ENCODE measurements at places on chromosomes 16 and 17.

DNA sequence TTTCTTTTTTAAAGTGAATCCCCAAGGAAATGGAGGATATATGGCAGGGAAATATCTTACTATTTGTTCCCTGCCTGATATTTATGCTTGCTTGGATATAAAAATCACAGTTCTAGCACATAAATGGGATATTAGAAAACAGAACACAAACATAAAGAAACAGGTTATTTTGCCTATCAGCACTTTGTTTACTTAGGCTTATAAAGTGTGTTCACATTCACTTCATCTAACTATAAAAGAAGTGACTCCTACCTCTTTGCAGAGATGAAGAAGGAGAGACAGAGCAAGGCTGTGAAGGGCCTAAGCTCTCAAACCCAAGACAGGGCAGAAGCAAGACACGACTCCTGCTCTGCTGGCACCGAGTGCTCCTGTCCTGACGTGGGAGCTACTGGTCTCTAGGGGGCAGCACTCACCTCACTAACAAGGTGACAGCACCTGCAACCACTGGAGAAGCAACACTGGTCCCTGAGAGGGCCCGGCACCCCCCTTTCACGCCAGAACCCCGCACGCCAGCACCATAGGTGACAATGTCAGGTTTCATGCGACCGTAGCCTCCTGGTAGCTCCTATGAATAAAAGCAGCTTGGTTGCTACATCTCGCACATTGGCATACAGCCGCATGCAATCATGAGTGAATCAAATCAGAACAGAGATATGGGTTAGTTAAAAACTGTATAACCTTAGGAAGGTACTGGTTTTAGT, 32.0 kb downstream of the MBTPS1 start:
- DNase-seq = peak; percentile 22

GRCh38 chr17:60077672-60078519, 825 bp downstream of the HEATR6 start:
- DNase-seq = peak; percentile 81

DNA sequence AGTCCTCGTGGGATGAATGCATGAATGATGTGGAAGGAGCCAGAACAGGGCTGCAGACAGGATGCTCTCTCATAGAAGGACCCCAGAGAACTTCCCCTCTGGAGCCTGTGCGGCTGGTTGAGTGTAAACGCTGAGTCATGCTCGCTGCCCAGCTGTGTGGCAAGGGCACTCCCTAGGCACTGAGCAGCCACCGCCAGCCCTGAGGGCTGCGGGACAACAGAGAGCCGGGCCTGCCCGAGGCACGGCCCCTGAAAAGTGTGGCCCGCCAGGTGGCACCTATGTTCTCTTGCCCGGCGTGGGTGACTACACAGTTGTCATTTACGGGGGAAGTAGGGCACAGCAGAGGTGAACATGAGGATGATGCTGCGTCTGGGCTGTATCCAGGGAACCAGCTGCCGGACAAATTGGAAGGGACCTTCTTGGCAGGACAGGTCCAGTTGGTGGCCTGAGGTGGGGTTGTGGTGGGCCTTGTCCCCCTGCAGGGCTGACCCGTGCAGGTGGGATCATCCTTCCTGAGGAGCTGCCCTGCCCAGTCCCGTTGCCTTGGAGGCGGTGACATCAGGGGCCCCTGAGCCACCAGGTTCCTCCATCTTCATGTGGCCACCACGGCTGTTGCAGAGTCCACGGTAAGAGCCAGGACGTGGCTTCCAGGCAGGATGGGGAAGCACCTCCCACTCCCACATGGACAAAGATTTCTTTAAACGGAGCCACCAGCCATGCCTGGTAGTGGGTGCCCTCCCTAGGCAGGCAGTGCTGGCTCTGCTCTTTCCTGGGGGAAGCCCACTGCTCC, 94.8 kb upstream of the CBX4 start:
- DNase-seq = peak; percentile 81

GRCh38 chr17:63354256-63354655, 91.8 kb downstream of the CYB561 start:
- no peak for DNase-seq

DNA sequence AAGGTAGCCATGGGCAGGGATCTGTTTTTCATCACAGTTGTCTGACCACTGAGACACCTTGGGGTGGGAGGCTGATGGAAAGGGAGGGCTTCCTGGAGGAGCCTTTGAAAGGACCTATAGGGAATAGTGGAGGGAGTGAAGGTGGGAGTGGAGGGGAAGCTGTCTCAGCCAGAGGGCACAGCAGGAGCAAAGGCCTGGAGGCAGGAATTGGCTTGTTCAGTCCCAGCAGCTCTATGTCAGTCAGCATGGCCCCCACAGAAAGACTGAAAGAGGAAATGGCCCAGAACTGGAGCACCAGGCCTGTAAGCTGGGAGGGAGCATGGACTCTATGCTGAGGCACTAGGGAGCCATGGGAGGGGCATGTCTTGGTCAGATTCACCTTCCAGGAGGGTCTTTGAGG, 12.8 kb upstream of the CBFB start:
- no peak for DNase-seq

- no peak for DNase-seq
Measured at GRCh38 chr16:77581706-77582105, 140.6 kb upstream of the NUDT7 start.

- DNase-seq = peak; percentile 19
Measured at GRCh38 chr17:62653826-62654761, 26.6 kb downstream of the MRC2 start.

GRCh38 chr16:5580296-5580695, 482.7 kb upstream of the EEF2KMT start:
- DNase-seq = no peak

GRCh38 chr16:28880589-28880915, 2.3 kb downstream of the ATP2A1 start:
- DNase-seq = no peak

GRCh38 chr16:8957063-8957397, 6.7 kb downstream of the USP7 start:
- peak; percentile 76 for DNase-seq

DNA sequence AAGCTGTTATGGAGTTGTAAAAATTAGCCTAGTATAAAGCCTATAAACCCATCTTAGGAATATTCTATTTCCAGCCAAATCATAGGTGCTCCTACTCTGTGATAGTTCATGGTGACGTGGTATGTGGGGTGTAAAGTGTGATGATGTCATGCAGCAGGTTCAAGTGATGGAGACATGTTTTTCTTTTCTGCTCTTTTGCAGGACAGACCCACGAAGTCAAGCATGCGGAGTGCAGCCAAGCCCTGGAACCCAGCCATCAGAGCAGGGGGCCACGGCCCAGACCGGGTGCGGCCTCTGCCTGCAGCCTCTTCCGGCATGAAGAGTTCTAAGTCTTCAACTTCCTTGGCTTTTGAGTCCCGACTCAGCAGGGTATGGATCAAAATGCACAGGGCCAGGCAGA, 87.3 kb downstream of the SPECC1 start:
- no peak for DNase-seq

DNA sequence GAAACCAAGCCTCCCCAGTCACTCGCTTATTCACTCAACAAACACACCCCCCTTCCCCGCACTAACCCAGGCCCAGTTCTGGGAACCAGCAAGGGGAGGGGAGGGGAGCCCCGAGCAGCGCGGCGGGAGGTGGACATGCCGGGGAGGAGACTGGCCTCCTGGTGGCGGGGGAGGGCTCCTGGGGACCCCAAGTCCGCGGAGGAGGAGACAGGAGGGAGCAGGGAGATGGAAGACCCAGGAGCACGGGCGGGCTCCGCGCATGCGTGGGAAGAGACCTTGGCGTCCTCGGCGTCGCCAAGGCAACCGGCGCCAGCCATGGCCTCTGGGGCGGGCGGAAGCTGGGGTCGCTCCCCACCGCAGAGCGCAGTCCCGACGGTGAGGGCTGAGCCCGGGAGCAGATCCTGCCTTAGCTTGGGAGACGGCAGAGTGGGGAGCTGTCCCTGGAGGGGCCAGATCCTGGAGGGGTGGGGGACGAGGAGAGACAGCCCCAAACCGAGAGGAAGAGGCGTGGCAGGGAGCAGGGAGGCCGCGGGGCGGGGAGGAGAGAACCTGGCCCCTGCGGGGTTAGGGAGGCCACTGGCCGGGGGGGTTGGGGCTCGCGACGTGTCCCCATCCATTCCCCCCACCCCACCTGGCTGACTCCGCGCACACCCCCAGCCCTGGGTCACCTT, at the start of gene PRR29:
Gene PRR29 (plus strand): TSS at position 302 of the 671 bp plus-strand sequence. CDS start 14 bp downstream, at position 316.
- DNase-seq = peak; percentile 82

DNA sequence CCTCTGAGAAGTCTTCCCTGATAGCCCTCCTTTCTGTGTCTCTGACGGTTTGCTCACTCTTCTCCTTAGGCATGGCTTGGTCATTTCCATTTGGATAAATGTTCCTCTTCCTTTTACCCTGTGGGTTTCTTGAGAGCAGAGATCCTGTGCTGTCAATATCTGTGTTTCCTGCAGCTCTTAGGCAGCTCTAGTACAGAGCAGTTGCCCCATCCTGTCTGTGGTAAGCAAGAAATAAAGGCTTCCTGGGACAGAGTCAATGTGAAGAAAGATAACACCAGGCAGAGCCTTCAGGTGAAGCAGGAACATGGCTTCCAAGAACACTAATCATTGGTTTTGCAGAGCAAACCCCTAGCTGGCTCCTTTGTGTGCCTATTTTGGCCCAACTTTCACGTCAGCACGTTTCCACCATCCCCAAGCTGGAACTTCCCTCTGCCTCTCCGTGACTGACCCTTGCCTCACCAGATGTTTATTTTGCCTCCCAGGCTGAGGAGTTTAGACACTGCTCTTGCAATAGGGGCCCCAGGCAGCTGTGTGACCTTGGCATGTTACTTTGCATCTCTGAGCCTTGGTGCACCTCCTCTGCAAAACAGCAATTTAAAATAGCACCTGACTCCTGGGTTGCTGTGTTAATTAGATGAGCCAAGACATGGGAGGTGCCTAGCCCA, 49.6 kb upstream of the SIAH1 start:
- peak; percentile 89 for DNase-seq

DNA sequence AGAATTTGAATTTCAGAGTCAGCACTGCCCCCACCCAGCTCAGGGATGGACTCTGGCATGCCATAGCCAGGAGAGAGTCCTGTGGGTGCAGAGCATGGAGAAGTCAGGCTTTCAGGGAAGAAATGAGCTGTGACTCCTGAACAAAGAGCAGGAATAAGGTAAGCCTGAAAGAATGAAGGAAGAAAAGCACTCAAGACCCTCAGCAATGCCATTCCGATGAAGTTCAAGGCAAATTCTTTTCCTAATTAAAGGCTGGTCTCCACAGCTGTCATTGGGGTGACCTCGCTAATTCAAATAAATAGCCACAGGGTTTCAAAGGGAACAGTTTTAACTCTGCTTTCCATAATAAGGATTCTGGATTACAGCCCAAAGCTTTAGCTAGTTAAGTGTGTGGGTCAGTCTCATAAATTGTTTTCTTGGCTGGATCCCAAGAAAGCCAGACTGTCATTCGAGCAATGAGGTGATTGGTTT, 31.7 kb downstream of the TOM1L2 start:
- no peak for DNase-seq

- DNase-seq = no peak
Measured at GRCh38 chr16:59385491-59385890, 651.4 kb upstream of the GOT2 start.

GRCh38 chr17:76966486-76967181, 98.4 kb downstream of the MGAT5B start:
- DNase-seq = no peak

DNA sequence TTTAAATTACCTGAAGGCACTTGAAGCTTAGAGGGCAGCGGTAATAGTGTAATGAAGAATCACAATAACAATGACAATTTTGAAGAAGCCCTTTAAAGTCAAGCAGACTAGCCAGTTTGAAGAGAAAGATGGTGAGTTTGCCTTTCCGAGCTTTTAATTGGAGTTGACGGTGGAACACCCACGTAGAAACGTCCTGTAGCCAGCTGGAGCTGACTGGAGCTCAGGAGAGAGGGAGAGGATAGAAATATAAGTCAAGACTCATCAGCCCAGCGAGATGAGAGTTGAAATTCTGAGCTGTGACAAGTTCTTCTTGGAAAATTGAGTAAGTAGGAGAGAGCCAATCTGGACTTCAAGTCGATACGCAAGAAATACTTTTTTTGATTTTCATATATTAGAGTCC, 91.7 kb upstream of the CACNG3 start:
- no peak for DNase-seq

DNA sequence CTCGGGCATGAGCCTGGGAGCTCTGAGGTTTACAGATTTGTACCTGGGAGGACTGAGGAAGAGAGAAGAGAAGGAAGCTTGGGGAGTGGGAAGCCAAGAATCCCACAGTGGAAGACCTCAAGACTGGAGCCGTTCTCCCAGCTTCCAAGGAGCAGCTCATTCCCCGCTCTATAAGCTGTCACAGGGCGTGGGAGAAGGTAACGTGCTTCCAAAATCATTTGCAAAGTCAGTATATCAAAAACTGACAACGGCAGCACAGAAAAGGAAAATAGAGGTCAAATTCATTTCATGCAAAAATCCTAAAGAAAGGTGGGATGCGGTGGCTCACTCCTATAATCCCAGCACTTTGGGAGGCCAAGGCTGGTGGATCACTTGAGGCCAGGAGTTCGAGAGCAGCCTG, 7.8 kb downstream of the PIK3R5 start:
- no peak for DNase-seq

DNA sequence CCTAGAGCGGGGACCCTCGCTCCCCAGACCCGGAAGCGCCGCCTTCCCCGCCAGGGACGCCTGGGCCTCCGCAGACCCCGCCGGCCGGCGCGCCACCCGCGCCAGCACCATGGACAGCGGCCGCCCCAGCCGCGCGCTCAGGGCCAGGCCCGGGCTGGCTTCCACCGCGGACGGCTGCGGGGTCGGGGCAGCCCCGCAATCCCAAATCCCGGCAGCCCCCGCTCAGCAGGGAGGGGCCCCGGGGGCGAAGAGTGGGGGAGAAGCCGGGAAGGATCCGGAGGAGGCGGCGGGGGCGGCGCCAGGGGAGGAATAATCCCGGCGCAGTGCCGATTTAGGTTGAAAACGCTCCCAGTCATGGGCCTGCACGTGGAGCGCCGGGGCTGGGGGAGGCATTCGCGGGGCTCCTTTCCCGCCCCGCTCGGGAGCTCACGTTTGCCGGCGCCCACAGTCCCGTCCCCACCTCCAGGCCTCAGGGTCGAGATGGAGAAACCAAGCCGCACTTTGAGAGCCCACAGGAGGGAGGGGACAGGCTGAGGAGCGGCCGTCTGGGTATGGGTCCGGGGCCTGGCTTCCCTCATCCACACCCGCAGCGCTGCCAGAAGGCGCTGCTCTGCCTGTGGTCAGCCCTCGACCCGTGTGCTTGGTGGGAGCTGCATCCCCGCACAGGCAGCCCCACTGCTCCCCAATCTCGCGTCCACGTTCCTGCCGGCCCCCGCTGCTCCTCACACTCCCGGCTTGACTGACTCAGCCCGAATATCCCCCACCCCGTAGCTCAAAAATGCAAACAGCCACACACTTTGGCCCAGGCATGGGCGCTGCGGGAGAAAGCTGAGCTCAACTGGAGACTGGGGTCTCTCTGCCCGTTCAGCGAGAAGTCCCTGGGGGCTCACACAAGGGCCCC, 4.7 kb downstream of the FBXL16 start:
- peak; percentile 51 for DNase-seq

- DNase-seq = no peak
Measured at GRCh38 chr17:66412857-66413558, 110.6 kb downstream of the PRKCA start.

DNA sequence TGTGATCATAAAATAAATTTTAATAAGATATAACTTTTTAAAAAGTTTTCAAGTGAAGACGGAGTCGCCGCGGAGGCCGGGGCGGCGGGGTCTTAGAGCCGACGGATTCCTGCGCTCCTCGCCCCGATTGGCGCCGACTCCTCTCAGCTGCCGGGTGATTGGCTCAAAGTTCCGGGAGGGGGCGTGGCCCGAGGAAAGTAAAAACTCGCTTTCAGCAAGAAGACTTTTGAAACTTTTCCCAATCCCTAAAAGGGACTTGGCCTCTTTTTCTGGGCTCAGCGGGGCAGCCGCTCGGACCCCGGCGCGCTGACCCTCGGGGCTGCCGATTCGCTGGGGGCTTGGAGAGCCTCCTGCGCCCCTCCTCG, at the start of gene FOXC2:
Gene FOXC2 (plus strand): TSS at position 229 of the 365 bp plus-strand sequence. CDS start 507 bp downstream, outside the sequence.
- DNase-seq = peak; percentile 34
